ENCODE measurements at places on chromosomes 4 and X. TPM values are rescaled to one million over a fixed set of nuclear protein-coding genes. Genes with fewer than 3 reads are reported as not detected.
A peak's percentile ranks its signal among the peaks of the same experiment; 100 is the strongest.

GRCh38 chr4:88919056-88919455, 137.9 kb downstream of the FAM13A start:
- no peak overlapping the region for H3K27ac ChIP-seq
- no peaks in the 10 kb centered on the region for H3K4me1 ChIP-seq
- H3K4me3 ChIP-seq, result no peak overlapping the region

GRCh38 chrX:132740316-132741123, 217.9 kb downstream of the HS6ST2 start:
- H3K4me1 ChIP-seq, result no peaks in the 10 kb centered on the region
- no peaks in the 10 kb centered on the region for H3K36me3 ChIP-seq
- DNase-seq, result no peak
- no peak overlapping the region for H3K27ac ChIP-seq
- H3K4me3 ChIP-seq, result no peak overlapping the region
- H3K27me3 ChIP-seq, result no peaks in the 10 kb centered on the region

GRCh38 chrX:155612312-155613224, at the start of gene TMLHE:
TSS of gene TMLHE (minus strand) at chrX:155612952. CDS start at chrX:155545276, 67,676 bp downstream.
- H3K27me3 ChIP-seq, result no peaks in the 10 kb centered on the region
- H3K4me3 ChIP-seq, result peak within 1 kb of the TSS; percentile 88
- no peaks in the 10 kb centered on the region for H3K36me3 ChIP-seq
- H3K4me1 ChIP-seq, result no peaks in the 10 kb centered on the region
- DNase-seq, result peak; percentile 80

GRCh38 chr4:151541389-151542071, 132.6 kb downstream of the FHIP1A start:
- peaks cover 14% of the 10 kb centered on the region for H3K4me1 ChIP-seq
- no peaks in the 10 kb centered on the region for H3K36me3 ChIP-seq
- DNase-seq, result no peak
- peak overlapping the region; percentile 47 for H3K27ac ChIP-seq

GRCh38 chrX:111340054-111340453, 69.8 kb upstream of the CAPN6 start:
- H3K4me1 ChIP-seq, result no peaks in the 10 kb centered on the region
- no peak overlapping the region for H3K27ac ChIP-seq
- DNase-seq, result no peak
- no peaks in the 10 kb centered on the region for H3K27me3 ChIP-seq
- H3K4me3 ChIP-seq, result no peak overlapping the region

The RAI2 gene
- total RNA-seq, result 2.2 TPM

The GABRB1 gene
- total RNA-seq, result 2.8 TPM

GRCh38 chrX:119690921-119691716, 1.8 kb downstream of the SEPTIN6 start:
- H3K27ac ChIP-seq, result peak overlapping the region; percentile 17
- no peaks in the 10 kb centered on the region for H3K27me3 ChIP-seq
- H3K4me3 ChIP-seq, result no peak overlapping the region
- peak; percentile 31 for DNase-seq
- H3K4me1 ChIP-seq, result no peaks in the 10 kb centered on the region
- H3K36me3 ChIP-seq, result no peaks in the 10 kb centered on the region

DNA sequence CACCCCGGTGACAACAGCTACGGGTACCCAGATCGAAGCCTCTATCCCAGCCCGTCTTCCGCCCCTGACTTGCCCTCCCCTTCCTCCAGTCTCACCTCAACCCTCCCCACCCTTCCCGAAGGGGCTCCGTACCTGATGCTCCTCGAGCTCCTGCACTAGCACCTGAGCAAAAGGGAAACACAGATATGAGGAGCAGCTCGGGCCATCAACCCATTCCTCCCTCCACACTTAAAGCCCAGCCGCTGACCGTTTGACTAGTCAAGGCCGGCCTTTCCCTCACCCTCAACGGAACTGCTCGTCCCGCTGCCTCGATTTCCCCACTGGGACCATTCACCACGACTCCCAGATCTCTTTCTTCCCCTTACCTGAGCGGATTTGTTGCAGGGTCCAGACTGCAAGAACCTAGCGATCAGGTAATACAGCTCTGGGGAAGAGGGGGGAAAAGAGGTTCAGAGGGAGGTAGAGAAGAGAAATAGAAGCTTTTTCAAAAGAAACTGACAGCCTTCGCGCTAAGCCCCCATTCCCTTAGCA, 731 bp downstream of the BRWD3 start:
- peak overlapping the region; percentile 57 for H3K4me3 ChIP-seq
- no peaks in the 10 kb centered on the region for H3K36me3 ChIP-seq
- H3K4me1 ChIP-seq, result no peaks in the 10 kb centered on the region
- DNase-seq, result peak; percentile 30
